ENCODE measurements at places on chromosomes 2 and 18. TPM values are rescaled to one million over a fixed set of nuclear protein-coding genes. Genes with fewer than 3 reads are reported as not detected.
A peak's percentile ranks its signal among the peaks of the same experiment; 100 is the strongest.

DNA sequence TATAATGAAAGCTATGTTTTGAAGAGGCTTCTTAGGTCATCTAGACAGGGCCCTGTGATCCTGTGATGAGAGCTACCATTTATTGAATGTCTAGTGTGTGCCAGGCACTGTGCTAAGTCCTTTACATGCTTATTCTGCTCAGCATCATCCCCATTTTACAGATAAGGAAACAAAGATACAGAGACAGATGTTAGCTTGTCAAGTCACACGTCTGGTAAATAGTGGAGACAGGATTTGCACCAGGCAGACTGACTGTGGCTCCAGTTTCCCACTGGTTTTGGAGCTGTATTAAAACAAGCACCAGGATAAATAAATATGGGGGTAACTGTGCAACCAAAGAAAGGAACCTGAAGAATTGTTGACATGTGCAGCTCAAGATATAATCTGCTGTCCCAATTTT is 19.2 kb upstream of the EML6 start:
- no peak overlapping the region for H3K4me3 ChIP-seq
- H3K36me3 ChIP-seq = no peaks in the 10 kb centered on the region
- H3K27me3 ChIP-seq = peaks cover 34% of the 10 kb centered on the region
- H3K27ac ChIP-seq = no peak overlapping the region
- H3K4me1 ChIP-seq = peaks cover 13% of the 10 kb centered on the region

DNA sequence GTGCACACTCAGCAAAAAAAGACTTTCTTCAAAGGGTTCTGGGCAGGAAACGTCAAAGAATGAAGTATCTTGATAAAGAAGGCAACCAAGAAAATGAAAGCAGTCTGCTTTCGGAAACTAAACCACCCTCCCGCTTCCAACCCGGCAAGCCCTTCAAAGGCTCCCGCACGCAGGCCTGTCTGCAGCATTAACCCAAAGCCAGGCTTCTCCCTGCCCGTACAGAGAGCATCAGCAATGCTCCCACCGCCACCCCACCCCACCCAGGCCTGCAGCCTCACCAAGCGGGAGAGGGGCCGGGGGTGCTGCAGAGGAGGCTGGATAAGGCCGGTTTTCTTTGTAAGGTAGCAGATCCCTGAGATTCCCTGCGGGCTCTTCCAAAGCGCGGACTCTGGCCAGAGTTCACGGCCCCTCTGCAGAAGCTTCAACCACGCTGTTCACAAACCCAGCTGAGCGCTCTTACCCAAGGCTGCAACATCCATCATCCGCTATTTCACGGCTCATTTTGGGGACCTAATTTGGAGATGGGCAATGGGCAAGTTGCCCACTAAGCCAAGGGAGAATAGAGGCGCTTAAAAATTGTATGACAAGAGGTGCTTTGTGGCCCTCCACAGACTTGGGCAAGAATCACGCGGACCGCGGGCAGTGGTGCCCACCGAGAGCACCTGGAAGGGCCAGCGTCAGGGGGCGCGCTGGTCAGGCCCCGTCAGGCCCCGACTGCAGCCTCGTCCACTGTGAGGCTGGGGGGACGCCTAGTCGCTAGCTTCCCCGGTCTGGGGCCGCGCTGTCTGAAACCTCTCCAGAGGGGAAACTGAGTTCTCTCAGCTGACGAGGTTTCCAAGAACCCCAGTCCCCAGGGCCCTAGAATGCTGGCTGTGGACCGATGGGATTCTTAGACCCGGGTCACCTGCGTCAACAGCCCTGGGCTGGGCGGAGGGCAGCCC is 225.4 kb upstream of the ID2 start:
- peak; percentile 82 for DNase-seq
- no peaks in the 10 kb centered on the region for H3K27me3 ChIP-seq
- H3K27ac ChIP-seq = peak overlapping the region; percentile 99
- H3K36me3 ChIP-seq = peaks cover 27% of the 10 kb centered on the region
- H3K4me3 ChIP-seq = peak overlapping the region; percentile 80

The LRRC30 gene
- total RNA-seq = not detected

DNA sequence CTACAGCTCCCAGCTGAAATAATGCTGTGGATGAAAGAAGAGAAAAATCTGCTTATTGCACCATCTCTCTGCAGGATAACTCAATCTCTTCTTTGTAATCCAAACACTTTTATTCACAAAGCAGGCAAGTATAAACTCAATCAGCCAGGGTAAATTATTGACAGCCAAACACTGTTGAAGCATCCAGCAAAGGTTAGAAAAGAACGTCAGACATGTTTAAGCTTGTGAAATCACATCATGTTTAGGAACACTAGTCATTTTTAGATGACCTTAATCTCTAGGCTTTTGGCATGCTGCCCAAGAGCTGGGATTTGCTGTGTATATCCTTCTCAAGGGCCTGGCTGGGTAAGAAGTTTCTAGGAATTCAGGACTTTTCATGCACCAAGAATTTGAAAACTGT is 1148.1 kb upstream of the FANCL start:
- H3K4me3 ChIP-seq = no peak overlapping the region
- H3K4me1 ChIP-seq = no peaks in the 10 kb centered on the region
- H3K27ac ChIP-seq = no peak overlapping the region
- DNase-seq = no peak

The MC5R gene
- total RNA-seq = not detected

- no peak for DNase-seq
- H3K27me3 ChIP-seq = no peaks in the 10 kb centered on the region
- no peak overlapping the region for H3K27ac ChIP-seq
- no peaks in the 10 kb centered on the region for H3K4me1 ChIP-seq
Measured at GRCh38 chr2:15734674-15735483, 143.2 kb downstream of the DDX1 start.

DNA sequence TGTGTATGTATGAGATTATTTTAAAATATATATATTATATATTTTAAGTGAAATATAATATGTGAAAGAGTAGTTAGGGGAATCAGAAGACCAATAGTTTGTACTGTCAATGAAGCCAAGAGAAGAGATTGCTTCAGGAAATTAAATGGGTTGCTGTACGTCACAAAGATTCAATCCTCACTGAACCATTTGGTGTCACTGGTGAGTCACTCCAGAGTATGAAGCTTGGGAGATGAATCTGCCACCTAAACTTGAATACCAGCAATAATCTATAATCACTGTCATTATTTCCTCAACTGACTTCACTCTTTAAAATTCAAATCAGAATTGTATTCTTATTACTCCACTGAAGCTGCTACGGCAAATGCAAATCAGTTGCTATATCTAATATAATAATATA is 41.9 kb upstream of the SCN9A start:
- no peak overlapping the region for H3K4me3 ChIP-seq
- no peaks in the 10 kb centered on the region for H3K36me3 ChIP-seq
- no peak overlapping the region for H3K27ac ChIP-seq
- no peaks in the 10 kb centered on the region for H3K27me3 ChIP-seq

GRCh38 chr2:6526093-6526824 is 339.4 kb downstream of the CMPK2 start:
- H3K4me1 ChIP-seq = no peaks in the 10 kb centered on the region
- no peaks in the 10 kb centered on the region for H3K36me3 ChIP-seq
- DNase-seq = no peak
- no peaks in the 10 kb centered on the region for H3K27me3 ChIP-seq
- H3K4me3 ChIP-seq = no peak overlapping the region

GRCh38 chr18:26468931-26469340 is 79.4 kb downstream of the KCTD1 start:
- H3K4me1 ChIP-seq = no peaks in the 10 kb centered on the region
- no peaks in the 10 kb centered on the region for H3K27me3 ChIP-seq
- no peak overlapping the region for H3K4me3 ChIP-seq
- no peak overlapping the region for H3K27ac ChIP-seq
- no peak for DNase-seq

DNA sequence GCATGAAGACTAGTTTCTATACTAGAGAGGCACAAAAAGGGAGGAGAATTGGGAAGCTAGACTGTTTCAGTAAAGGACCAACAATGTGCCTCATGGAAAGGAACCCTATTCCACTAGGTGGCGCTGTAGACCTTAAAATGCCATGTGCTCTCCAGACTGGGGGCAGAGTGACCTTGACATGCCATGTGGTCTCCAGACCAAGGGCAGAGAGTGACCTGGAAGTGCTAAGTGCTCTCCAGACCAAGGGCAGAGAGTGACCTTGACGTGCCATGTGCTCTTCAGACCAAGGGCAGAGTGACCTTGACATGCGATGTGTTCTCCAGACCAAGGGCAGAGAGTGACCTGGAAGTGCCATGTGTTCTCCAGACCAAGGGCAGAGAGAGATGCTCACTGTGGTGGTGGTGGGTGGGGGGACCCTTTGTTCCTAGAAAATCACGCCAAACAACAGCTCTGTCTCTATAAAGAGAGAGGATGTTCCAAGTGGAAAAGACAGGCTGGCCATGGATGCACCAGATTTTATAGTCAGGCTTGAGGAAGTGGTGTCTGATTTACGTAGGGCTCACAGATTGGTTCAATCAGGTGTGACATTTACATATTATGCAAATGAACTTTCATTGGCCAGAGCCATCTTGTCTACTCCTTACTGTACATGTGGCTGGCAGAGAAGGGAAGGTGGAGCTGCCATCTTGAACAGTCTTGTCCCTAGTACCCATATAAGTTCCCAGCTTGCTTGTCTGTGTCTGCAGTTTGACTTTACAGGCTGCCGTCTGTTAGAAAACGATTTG is 344.0 kb upstream of the DDX18 start:
- H3K27ac ChIP-seq = no peak overlapping the region
- DNase-seq = peak; percentile 43
- no peak overlapping the region for H3K4me3 ChIP-seq
- H3K4me1 ChIP-seq = no peaks in the 10 kb centered on the region
- H3K36me3 ChIP-seq = no peaks in the 10 kb centered on the region

The ALK gene
- total RNA-seq = not detected

The ASXL3 gene
- not detected for total RNA-seq

The IL36RN gene
- not detected for total RNA-seq

GRCh38 chr2:168087401-168087800 is 160.0 kb downstream of the STK39 start:
- DNase-seq = no peak
- peaks cover 20% of the 10 kb centered on the region for H3K4me1 ChIP-seq
- H3K4me3 ChIP-seq = no peak overlapping the region
- no peaks in the 10 kb centered on the region for H3K27me3 ChIP-seq

GRCh38 chr2:35946478-35946877 is 409.1 kb upstream of the CRIM1 start:
- H3K36me3 ChIP-seq = no peaks in the 10 kb centered on the region
- DNase-seq = no peak
- peaks cover 4% of the 10 kb centered on the region for H3K27me3 ChIP-seq
- no peaks in the 10 kb centered on the region for H3K4me1 ChIP-seq

The PLA2R1 gene
- not detected for total RNA-seq

- peak overlapping the region; percentile 17 for H3K27ac ChIP-seq
- peak overlapping the region; percentile 93 for H3K4me3 ChIP-seq
- no peak for DNase-seq
Measured at GRCh38 chr2:38747007-38747424, 4.1 kb downstream of the SRSF7 start.

DNA sequence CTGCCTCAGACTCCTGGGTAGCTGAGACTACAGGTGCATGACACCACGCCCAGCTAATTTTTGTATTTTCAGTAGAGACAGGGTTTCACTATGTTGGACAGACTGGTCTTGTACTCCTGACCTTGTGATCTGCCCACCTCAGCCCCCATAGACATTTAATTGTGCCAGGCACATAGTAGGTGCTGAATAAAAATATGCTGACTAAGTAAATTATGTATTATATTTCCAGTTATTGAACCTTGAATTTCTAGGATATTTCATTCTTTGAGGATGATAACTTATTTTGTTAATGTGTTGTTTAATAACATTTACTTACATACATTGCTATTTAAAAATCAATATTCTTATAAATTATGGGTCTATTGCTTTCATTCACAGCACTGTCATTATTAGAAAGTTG is 190.4 kb upstream of the LRRTM4 start:
- H3K27ac ChIP-seq = no peak overlapping the region
- no peaks in the 10 kb centered on the region for H3K27me3 ChIP-seq
- H3K4me1 ChIP-seq = no peaks in the 10 kb centered on the region

DNA sequence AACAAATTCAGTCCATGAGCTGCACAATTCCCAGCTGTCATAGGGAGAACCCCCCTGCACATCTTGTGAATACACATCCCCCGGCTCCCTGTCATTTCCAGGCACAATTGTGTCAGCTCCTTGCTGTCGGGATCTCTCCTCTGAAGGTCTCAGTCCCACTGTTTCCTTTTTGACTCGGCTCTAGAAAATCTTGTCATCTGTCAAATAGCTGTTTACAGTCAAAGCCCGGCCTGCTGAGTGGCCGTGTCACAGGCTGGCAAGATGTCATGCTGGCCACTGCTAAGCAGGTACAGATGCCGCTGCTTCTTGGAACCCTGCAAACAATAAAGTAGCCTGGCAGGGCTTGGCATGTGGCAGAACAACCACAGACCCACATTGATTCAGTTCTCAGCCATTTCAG is 61.7 kb downstream of the LYPD1 start:
- no peaks in the 10 kb centered on the region for H3K4me1 ChIP-seq
- DNase-seq = no peak
- no peaks in the 10 kb centered on the region for H3K27me3 ChIP-seq
- no peak overlapping the region for H3K4me3 ChIP-seq
- H3K36me3 ChIP-seq = no peaks in the 10 kb centered on the region
- no peak overlapping the region for H3K27ac ChIP-seq

DNA sequence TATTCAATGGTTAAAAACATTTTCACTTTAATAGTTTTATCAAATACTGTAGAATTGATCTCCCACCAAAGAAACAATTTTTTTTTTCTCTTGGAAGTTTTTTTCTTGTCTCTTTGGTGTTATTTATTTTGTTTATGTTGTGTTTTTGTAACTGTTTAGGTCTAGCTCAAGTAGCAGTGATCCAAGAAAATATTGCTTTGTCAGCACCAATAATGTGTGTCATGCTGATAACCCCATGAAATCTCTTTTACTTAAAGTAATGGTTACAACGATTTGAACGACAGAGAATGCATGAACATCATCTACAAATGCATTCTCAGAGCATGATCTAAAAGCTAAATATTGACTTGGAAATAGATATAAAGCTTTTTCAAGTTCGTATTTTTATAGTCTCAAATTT is 122.9 kb downstream of the DOK6 start:
- no peaks in the 10 kb centered on the region for H3K36me3 ChIP-seq
- H3K4me3 ChIP-seq = no peak overlapping the region
- H3K27ac ChIP-seq = no peak overlapping the region

The LBH gene
- total RNA-seq = 97.0 TPM

The FRZB gene
- total RNA-seq = not detected

The SERPINB5 gene
- total RNA-seq = not detected

- peaks cover 23% of the 10 kb centered on the region for H3K36me3 ChIP-seq
- H3K4me3 ChIP-seq = peak overlapping the region; percentile 94
- DNase-seq = peak; percentile 84
- peak overlapping the region; percentile 97 for H3K27ac ChIP-seq
- H3K27me3 ChIP-seq = no peaks in the 10 kb centered on the region
Measured at GRCh38 chr2:98771721-98772524, 41.0 kb upstream of the MGAT4A start.
